ENCODE measurements at places on chromosomes 7 and 10. TPM values are rescaled to one million over a fixed set of nuclear protein-coding genes. Genes with fewer than 3 reads are reported as not detected.
A peak's percentile ranks its signal among the peaks of the same experiment; 100 is the strongest.

The EPHB6 gene
- 0.33 TPM for total RNA-seq

The HNRNPF gene
- 286 TPM for total RNA-seq

The ASB4 gene
- not detected for total RNA-seq

The EMX2 gene
- total RNA-seq: not detected

The KCND2 gene
- total RNA-seq: not detected

The HSPB1 gene
- 349 TPM for total RNA-seq

The LEP gene
- total RNA-seq: not detected

The AS3MT gene
- total RNA-seq: not detected

The MRLN gene
- total RNA-seq: not detected

The HPSE2 gene
- total RNA-seq: not detected

GRCh38 chr10:69100136-69100872 is 12.4 kb downstream of the SRGN start:
- no peak for DNase-seq

- DNase-seq: no peak
Measured at GRCh38 chr10:28492116-28492920, 40.6 kb upstream of the WAC start.

DNA sequence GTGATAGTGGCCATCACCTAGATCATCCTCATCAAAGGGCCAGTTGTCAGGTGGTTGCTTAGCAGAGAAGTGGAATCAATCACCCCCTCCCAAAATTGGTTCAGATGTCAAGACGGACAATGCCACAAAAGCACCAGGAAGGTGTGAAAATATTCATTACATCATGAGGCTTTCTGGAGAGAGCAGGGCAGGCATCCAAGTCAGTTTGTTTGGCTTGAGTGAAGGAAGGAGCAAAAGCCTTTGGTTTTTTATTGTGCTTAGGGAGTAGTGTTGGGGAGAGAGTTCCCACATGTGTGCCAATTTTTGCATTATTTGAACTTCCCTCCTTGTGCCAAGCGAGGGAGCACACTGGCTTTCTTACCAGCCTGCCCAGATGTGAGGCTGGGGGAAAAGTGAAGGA is 1082.9 kb downstream of the LRMDA start:
- DNase-seq: no peak

DNA sequence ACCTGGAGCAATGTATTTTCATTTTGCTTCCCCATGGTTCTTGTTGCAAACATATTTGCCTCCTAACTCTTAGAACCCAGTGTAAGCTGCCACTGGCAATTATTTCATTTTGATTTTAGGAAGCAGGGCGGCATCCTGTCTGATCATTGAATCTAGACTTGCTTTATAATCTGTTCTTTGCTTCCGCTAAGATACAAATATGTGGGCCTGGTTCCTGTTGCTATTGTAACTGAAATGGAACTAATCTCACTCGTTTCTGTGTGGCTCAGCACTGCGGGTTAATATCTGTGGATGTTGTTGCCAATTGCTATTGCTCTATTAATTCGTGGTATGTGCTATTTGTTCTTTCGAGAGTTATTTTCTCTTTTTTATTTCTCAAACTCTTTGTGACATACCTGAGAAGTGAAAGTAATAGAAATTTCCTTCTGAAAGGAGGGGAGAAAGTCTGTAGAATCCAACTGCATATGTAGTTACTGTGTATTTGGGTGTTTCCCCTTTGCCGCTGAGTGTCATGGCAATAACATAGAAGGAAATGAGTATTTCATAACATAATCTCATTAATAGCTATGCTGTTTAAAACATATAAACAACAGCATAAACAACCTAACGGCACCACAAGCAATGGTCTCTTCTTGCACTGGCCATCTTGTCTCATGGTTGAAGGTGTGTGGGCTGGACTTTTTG is 62.4 kb downstream of the FZD1 start:
- no peak for DNase-seq

DNA sequence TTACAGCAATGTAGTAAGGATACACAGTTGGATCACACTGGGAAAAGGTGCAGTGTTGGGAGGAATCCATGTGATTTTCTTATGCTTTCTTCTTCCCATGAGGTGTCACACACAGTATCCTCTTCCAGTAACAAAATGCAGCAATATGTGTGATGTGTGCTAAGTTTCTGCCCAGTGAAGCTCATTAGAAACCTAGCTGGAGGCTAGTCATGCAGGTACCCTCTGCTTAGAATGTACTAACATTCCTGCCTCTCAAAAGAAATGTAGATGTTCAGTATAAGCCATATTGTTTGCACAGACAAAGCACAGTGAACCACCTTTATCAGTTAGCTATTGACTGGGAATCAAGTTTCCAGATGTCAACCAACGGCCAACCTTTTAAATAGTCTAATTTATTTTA is 12.9 kb upstream of the KCND2 start:
- no peak for DNase-seq

DNA sequence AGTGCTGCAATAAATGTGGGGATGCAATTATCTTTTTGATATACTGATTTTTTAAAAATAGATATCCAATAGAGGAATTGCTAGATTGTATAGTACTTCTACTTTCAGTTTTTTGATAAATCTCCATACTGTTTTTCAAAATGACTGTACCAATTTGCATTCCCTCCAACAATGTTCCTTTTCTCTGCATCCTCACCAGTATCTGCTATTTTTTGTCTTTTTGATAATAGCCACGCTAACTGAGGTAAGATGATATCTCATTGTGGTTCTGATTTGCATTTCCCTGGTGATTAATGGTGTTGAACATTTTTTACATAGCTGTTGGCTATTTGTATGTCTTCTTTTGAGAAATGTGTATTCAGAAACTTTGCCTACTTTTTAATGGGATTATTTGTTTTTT is 217.7 kb upstream of the MTPN start:
- no peak for DNase-seq

- DNase-seq: no peak
Measured at GRCh38 chr7:3260401-3260715, 40.7 kb upstream of the SDK1 start.

DNA sequence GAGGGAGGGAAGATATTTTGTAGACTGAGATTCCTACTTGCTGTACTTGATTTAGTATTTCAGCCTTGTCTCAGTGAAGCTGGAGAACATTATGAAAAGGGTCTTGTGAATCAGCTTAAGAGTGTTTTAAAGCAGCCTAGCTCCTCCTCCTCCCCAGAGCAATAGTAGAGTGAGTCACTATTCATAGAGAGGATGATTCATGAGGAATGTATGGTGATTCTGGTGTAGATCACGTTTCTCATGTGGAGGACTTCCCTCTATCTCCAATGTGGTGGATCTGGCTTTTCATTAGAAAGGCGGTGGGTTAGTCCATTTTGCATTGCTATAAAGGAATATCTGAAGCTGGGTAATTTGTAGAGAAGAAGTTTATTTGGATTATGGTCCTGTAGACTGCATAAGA is 340.1 kb upstream of the CHRM2 start:
- no peak for DNase-seq

GRCh38 chr10:63522277-63522687 is 1.1 kb downstream of the REEP3 start:
- DNase-seq: peak; percentile 44

- DNase-seq: no peak
Measured at GRCh38 chr7:21603462-21603861, 60.6 kb downstream of the DNAH11 start.

DNA sequence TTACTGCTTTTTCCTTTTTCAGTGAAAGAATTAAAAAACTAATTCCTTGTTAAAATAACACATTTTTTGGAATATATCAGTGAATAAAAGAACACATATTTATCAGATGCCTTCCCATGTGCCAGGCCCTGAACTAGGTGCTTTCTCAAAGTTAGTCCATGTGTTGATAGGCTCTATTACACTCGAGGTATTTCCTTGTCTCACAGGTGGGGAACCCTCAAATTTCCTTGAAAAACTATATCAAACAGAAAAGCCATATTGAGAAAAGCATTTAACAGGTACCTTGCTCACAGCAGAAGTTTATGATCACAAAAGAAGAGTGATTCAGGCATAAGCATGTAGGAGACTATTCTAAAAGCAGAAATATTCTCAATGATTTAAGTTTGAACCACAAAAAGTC is 75.6 kb upstream of the OGDHL start:
- DNase-seq: no peak

- DNase-seq: no peak
Measured at GRCh38 chr7:79714081-79714480, 260.6 kb upstream of the MAGI2 start.

GRCh38 chr7:120337308-120337907 is 64.4 kb downstream of the KCND2 start:
- DNase-seq: peak; percentile 13

DNA sequence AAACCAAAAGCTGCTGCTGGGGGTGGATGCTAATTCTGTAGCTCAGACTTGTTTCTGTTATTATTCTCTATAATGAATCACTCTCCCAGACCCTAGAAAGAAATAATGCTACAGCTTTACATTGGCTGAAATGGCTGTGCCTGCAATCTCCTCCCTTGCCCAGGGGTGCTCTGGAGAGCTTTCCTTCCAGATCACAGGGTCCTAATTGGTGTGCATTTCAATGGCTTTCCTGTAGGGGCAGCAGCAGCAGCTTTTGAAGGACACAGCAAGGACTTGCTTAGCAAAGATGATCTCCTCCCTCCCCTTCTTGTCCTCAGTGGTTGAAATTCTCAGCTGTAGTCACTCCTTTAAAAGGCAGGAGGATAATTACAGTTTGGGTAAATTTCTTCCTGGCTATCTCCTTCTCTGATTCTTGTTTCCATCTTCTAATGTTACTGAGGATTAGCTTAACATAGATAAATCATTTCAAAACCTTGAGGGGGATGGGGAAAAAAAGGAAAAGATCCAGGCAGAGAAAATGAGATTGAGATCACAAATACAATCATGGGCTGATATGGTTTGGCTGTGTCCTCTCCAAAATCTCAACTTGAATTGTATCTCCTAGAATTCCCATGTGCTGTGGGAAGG is 120.2 kb upstream of the CTTNBP2 start:
- DNase-seq: peak; percentile 39

DNA sequence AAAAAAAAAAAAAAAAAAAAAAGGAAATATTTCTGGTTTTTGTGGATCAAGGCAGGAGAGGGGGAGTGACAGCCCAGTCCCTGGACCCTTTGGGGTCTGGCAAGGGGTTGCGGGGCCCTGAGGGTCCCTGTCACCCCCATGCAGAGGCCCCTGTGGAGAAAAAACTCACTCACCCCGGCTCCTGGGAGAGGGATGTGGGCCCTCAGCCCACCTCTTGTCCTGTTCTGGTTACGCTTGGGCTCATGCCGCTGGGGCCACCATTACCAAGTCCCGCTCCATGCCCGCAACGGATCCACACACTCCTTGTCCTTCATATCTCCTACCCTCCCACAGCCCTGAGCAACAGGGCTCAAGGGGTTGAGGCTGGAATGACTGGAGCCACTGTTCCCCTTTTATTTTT is 1.0 kb upstream of the TMEM184A start:
- DNase-seq: no peak

- no peak for DNase-seq
Measured at GRCh38 chr7:121360564-121360963, 31.8 kb downstream of the WNT16 start.

DNA sequence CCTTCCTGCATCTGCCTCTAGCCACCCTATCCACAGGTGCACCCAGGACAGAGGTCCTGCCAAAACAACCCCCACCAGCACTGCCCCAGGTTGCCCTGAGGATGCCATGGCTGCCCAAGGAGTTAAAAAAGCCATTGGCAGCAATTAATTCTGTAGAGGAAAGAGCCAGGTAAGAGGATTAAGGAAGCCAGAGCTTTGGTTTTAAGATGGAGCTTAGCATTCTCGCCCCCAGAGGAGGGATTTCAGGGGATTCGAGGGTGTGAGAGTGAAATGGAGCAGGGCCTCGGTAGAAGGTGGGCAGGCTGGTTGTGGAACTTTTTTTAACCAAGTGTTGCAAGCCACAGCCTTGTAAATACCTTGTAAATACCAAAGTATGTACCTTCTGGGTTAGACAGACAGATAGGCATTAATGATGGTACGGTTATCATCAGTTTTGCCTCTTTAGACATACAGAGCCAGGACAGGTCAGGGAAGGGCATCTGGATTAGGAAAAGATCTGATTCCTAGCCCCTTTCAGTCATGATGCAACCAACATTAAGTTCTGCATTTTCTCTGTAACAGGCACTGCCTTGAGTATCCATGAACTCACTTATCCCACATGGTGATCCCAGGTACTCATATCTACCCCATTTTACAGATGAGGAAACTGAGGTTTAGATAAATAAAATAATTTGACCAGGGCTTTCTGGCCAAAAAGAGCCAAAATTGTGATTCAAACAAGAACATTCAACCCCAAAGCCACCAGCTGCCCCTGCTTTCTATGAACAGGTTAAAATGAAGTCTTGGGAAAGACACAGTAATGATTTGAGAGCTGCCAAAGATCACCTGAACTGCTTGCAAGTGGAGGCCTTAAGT is 120.7 kb upstream of the PPIF start:
- no peak for DNase-seq

DNA sequence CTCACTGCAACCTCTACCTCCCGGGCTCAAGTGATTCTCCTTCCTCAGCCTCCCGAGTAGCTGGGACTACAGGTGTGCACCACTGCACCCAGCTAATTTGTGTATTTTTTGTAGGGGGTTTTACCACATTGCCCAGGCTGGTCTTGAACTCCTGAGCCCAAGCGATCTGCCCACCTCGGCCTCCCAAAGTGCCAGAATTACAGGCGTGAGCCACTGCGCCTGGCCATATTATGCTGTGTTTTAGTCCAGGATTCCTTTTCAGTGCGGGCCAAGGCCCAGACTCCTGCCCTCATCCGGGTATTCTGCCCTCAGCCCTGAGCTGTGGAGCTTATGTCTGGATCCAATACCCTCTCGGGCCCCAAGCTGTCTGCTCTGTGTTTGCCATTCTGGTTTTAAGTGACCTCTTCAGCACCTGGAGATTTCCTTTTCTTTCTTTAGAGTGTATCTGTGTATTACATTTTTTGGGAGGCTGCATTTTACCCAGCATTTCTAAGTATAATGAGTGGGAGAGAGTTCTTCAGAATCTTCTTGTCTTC is 114.9 kb downstream of the BUB3 start:
- DNase-seq: no peak

- DNase-seq: no peak
Measured at GRCh38 chr7:159115601-159116501, 28.8 kb downstream of the VIPR2 start.

- no peak for DNase-seq
Measured at GRCh38 chr10:48233559-48234005, 40.9 kb downstream of the FRMPD2 start.

DNA sequence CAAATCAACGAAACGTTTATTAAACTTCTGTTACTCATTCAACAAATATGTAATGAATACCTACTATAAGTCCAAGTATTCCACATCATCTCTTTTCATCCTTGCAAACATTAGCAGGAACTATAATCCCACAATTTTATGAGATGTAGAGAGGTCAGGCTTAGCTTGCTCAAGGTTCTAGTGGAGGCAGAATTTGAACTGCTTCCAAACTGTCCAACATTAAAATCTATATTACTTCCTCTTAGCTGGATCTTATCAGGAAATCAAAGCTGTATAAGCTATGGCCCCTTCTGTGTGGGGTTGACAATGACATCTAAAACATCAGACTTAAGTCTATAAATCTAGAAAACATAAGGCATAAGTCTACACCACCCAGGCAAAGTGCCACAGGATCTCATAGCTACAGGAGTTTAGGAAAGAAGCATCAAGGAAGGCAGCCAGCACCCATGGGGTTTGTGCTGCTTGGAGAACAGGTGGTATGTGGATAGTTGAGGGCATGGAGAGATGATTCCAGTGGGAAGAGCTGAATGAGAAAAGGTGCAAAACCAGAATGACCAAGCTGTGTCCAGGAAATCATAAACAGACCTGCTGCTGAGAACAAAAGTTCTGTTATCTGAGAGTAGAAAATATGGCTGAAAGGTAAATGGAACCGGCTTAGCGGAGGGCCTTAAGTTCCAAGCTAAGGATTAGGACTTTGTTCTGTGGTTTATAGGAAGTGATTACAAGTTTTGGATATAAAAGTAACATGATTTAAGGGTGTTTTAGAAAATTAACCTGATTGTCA is 34.5 kb downstream of the PAPSS2 start:
- DNase-seq: no peak
